ENCODE measurements at places on chromosomes 16 and 17. TPM values are rescaled to one million over a fixed set of nuclear protein-coding genes. Genes with fewer than 3 reads are reported as not detected.

The TRIM72 gene
- total RNA-seq: 0.11 TPM

The CNTNAP1 gene
- 0.96 TPM for total RNA-seq

The CD79B gene
- 2.2 TPM for total RNA-seq

The TTC19 gene
- total RNA-seq: 47.1 TPM

The KCTD5 gene
- total RNA-seq: 15.6 TPM

The PRRT2 gene
- total RNA-seq: 0.51 TPM

The RANGRF gene
- total RNA-seq: 24.1 TPM

Data from right atrium auricular region (tissue), 2 donors.